Liver (tissue), 10 donors: ENCODE measurements at places on chromosomes 5 and 9. TPM values are rescaled to one million over a fixed set of nuclear protein-coding genes. Genes with fewer than 3 reads are reported as not detected.

The ENTPD8 gene
- total RNA-seq: 1.6 TPM

GRCh38 chr5:96734871-96735325 is 72.7 kb downstream of the CAST start:
- H3K4me3 ChIP-seq: no peak overlapping the region
- H3K4me1 ChIP-seq: no peaks in the 10 kb centered on the region
- no peak for DNase-seq
- no peaks in the 10 kb centered on the region for H3K27me3 ChIP-seq
- H3K36me3 ChIP-seq: peaks cover 17% of the 10 kb centered on the region

DNA sequence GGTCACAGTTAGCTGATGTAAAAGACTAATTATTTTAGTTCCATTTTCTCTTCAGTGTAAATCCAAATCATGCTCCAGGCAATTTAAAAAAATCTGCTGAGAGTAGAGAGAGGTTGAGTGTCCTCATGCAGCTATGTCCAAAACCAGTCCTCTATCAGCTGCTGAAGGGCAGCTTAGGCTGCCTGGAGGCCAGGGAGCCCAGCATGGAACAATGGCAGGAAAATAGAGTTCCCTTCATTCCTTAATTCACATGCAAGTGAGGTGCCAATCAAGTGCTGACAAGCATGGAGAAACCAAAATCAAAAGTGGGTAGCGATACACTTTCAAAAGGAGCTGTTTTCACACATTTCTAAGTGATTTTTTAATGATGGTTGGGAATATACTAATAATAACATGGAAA is 78.3 kb upstream of the POU5F2 start:
- no peaks in the 10 kb centered on the region for H3K27me3 ChIP-seq
- H3K27ac ChIP-seq: no peak overlapping the region
- peaks cover 2% of the 10 kb centered on the region for H3K36me3 ChIP-seq
- H3K4me1 ChIP-seq: no peaks in the 10 kb centered on the region

The EIF4E1B gene
- not detected for total RNA-seq

The CATSPER3 gene
- 0.33 TPM for total RNA-seq

GRCh38 chr9:31028137-31028536 is 1356.3 kb upstream of the ACO1 start:
- DNase-seq: no peak
- H3K4me1 ChIP-seq: no peaks in the 10 kb centered on the region
- H3K36me3 ChIP-seq: no peaks in the 10 kb centered on the region
- H3K27me3 ChIP-seq: no peaks in the 10 kb centered on the region
- H3K27ac ChIP-seq: no peak overlapping the region
- no peak overlapping the region for H3K4me3 ChIP-seq

- no peaks in the 10 kb centered on the region for H3K4me1 ChIP-seq
- no peak overlapping the region for H3K27ac ChIP-seq
- H3K36me3 ChIP-seq: no peaks in the 10 kb centered on the region
- no peak overlapping the region for H3K4me3 ChIP-seq
- no peaks in the 10 kb centered on the region for H3K27me3 ChIP-seq
- DNase-seq: no peak
Measured at GRCh38 chr9:6226696-6227095, 11.1 kb downstream of the IL33 start.

The ENHO gene
- total RNA-seq: 0.67 TPM

- H3K4me3 ChIP-seq: no peak overlapping the region
- no peaks in the 10 kb centered on the region for H3K36me3 ChIP-seq
- H3K4me1 ChIP-seq: no peaks in the 10 kb centered on the region
- no peak overlapping the region for H3K27ac ChIP-seq
- DNase-seq: no peak
Measured at GRCh38 chr5:59792983-59793585, 100.4 kb downstream of the PDE4D start.

- no peaks in the 10 kb centered on the region for H3K36me3 ChIP-seq
- no peak overlapping the region for H3K4me3 ChIP-seq
- H3K4me1 ChIP-seq: no peaks in the 10 kb centered on the region
- DNase-seq: no peak
- no peak overlapping the region for H3K27ac ChIP-seq
- H3K27me3 ChIP-seq: no peaks in the 10 kb centered on the region
Measured at GRCh38 chr5:113397046-113397445, 37.7 kb downstream of the TSSK1B start.

The C6 gene
- total RNA-seq: 125 TPM

- DNase-seq: no peak
- no peak overlapping the region for H3K4me3 ChIP-seq
- H3K27ac ChIP-seq: no peak overlapping the region
- H3K27me3 ChIP-seq: no peaks in the 10 kb centered on the region
- no peaks in the 10 kb centered on the region for H3K36me3 ChIP-seq
- H3K4me1 ChIP-seq: no peaks in the 10 kb centered on the region
Measured at GRCh38 chr9:15086778-15087324, 176.6 kb upstream of the FREM1 start.

The TRPM6 gene
- total RNA-seq: 0.67 TPM

GRCh38 chr5:137466889-137467288 is 32.2 kb downstream of the SPOCK1 start:
- peaks cover 6% of the 10 kb centered on the region for H3K27me3 ChIP-seq
- no peak overlapping the region for H3K27ac ChIP-seq
- no peak for DNase-seq
- no peaks in the 10 kb centered on the region for H3K36me3 ChIP-seq

DNA sequence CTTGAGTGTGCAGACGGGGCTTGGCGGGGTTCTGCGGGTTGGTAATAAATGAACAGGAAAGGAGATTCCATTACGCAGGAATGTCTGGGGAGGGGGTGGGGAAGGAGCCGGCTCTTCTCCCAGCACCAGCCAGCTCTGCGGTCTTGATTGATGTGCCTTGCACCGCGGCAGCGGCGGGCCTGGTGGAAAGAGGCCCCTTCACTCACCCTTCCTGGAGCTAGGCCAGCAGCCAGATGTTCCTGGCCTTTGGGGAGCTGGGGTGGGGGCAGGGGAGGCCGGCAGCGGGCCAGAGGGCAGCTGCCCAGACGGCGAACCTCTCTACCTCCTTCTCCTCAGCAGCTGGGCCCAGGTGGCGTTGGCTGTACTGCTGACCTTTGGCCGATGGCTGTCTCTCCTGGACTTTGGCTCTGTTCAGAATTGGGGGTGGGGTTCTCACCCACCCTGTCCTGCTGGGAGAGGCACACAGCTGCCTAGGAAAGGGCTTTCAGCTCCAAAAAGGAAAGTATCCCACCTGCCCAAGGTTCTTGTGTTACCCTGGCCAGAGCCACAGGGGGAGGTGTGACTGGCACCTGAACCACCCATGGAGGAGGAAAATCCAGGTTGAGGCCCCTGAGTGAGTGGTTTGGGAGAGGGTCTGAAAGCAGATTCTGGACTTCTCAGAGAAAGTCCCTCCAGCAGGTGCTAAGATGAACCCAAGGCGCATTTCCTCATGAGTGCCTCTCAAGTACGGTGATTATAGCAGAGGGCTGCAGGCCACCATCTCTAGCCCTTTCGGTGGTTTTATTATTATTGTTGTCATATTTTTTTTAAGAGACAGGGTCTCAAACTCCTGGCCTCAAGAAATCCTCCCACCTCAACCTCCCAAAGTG is 58.0 kb upstream of the SYNPO start:
- H3K4me1 ChIP-seq: peaks cover 31% of the 10 kb centered on the region
- H3K4me3 ChIP-seq: peak overlapping the region; percentile 28
- no peaks in the 10 kb centered on the region for H3K36me3 ChIP-seq
- H3K27me3 ChIP-seq: no peaks in the 10 kb centered on the region

DNA sequence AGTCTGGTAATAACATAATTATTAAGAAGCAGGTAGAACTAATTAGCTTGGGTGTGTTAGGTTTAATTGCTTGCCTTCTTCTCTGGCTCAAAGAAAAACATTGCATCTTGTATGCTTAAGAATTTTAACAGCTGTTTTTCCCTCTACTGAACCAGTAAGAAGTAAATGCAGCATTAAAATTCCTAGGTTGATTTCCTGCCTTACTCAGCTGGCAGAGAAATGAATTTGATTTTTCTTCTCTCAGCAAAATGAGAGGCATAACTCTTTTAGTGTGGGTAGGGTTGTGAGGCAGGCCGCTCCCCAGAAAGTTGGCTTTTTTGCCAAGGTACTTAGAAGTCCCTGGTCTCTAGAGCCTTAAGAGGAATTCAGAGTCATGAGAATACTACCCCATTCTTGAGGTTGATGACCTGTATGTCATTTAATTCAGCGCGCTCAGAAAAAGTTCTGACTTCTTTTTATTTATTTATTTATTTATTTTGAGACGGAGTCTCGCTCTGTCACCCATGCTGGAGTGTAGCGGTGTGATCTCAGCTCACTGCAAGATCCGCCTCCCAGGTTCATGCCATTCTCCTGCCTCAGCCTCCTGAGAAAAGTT is 302.6 kb downstream of the ARHGEF28 start:
- DNase-seq: no peak
- H3K27me3 ChIP-seq: no peaks in the 10 kb centered on the region
- no peak overlapping the region for H3K27ac ChIP-seq
- no peaks in the 10 kb centered on the region for H3K4me1 ChIP-seq

- no peaks in the 10 kb centered on the region for H3K4me1 ChIP-seq
- H3K4me3 ChIP-seq: no peak overlapping the region
- H3K27ac ChIP-seq: no peak overlapping the region
- H3K36me3 ChIP-seq: no peaks in the 10 kb centered on the region
- H3K27me3 ChIP-seq: no peaks in the 10 kb centered on the region
Measured at GRCh38 chr5:40688127-40688761, 8.5 kb downstream of the PTGER4 start.

GRCh38 chr5:118556792-118557191 is 431.6 kb downstream of the DTWD2 start:
- no peaks in the 10 kb centered on the region for H3K27me3 ChIP-seq
- no peak overlapping the region for H3K4me3 ChIP-seq
- no peaks in the 10 kb centered on the region for H3K4me1 ChIP-seq
- H3K27ac ChIP-seq: no peak overlapping the region
- DNase-seq: no peak
- no peaks in the 10 kb centered on the region for H3K36me3 ChIP-seq

The PLPP7 gene
- total RNA-seq: 0.51 TPM

The DOCK2 gene
- 26.6 TPM for total RNA-seq

- peaks cover 25% of the 10 kb centered on the region for H3K4me1 ChIP-seq
- H3K36me3 ChIP-seq: no peaks in the 10 kb centered on the region
- no peak overlapping the region for H3K4me3 ChIP-seq
- no peak for DNase-seq
- H3K27ac ChIP-seq: no peak overlapping the region
Measured at GRCh38 chr5:174187481-174187880, 142.0 kb downstream of the NSG2 start.

GRCh38 chr5:129460936-129461710 is 1.0 kb downstream of the ADAMTS19 start:
- peaks cover 10% of the 10 kb centered on the region for H3K27me3 ChIP-seq
- peaks cover 17% of the 10 kb centered on the region for H3K4me1 ChIP-seq
- no peak overlapping the region for H3K4me3 ChIP-seq
- no peak overlapping the region for H3K27ac ChIP-seq

- DNase-seq: no peak
- H3K4me1 ChIP-seq: no peaks in the 10 kb centered on the region
- H3K27ac ChIP-seq: no peak overlapping the region
- no peak overlapping the region for H3K4me3 ChIP-seq
Measured at GRCh38 chr9:22898591-22898990, 452.0 kb downstream of the DMRTA1 start.

The ABHD17B gene
- total RNA-seq: 12.9 TPM

DNA sequence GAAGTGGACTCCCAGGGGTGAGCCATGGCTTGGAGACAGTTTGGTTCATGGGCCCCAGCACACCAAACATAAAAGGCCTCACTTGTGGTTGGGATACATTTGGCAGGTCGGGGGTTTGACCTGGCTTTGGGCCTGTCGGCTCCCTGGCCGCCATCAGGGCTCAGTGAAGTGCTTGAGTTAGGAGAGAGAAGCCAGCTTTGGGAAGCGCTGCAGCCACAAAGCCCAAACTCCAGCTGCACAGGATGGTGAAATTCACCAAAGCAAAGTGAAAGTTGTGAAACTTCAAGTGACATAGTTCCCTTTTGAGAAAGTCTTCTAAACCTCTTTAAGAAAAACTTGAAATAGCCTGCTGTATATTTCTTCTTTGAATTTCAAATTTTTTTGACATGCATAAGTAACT is 27.5 kb downstream of the SLC46A2 start:
- peaks cover 4% of the 10 kb centered on the region for H3K36me3 ChIP-seq
- H3K27me3 ChIP-seq: no peaks in the 10 kb centered on the region
- H3K27ac ChIP-seq: no peak overlapping the region
- DNase-seq: no peak

The CDH6 gene
- 1.0 TPM for total RNA-seq

The OR1J2 gene
- not detected for total RNA-seq

GRCh38 chr5:140297283-140297682 is 5.6 kb downstream of the PFDN1 start:
- no peak for DNase-seq
- no peak overlapping the region for H3K4me3 ChIP-seq
- H3K4me1 ChIP-seq: peaks cover 14% of the 10 kb centered on the region

The SAXO1 gene
- under 0.01 TPM for total RNA-seq

- peaks cover 24% of the 10 kb centered on the region for H3K4me1 ChIP-seq
- no peak overlapping the region for H3K4me3 ChIP-seq
- H3K27ac ChIP-seq: no peak overlapping the region
- H3K27me3 ChIP-seq: no peaks in the 10 kb centered on the region
Measured at GRCh38 chr9:136631038-136632000, 31.4 kb upstream of the EGFL7 start.

- no peak for DNase-seq
- no peaks in the 10 kb centered on the region for H3K4me1 ChIP-seq
- no peak overlapping the region for H3K4me3 ChIP-seq
- no peak overlapping the region for H3K27ac ChIP-seq
- no peaks in the 10 kb centered on the region for H3K27me3 ChIP-seq
Measured at GRCh38 chr5:178350361-178351220, 118.0 kb upstream of the PHYKPL start.

DNA sequence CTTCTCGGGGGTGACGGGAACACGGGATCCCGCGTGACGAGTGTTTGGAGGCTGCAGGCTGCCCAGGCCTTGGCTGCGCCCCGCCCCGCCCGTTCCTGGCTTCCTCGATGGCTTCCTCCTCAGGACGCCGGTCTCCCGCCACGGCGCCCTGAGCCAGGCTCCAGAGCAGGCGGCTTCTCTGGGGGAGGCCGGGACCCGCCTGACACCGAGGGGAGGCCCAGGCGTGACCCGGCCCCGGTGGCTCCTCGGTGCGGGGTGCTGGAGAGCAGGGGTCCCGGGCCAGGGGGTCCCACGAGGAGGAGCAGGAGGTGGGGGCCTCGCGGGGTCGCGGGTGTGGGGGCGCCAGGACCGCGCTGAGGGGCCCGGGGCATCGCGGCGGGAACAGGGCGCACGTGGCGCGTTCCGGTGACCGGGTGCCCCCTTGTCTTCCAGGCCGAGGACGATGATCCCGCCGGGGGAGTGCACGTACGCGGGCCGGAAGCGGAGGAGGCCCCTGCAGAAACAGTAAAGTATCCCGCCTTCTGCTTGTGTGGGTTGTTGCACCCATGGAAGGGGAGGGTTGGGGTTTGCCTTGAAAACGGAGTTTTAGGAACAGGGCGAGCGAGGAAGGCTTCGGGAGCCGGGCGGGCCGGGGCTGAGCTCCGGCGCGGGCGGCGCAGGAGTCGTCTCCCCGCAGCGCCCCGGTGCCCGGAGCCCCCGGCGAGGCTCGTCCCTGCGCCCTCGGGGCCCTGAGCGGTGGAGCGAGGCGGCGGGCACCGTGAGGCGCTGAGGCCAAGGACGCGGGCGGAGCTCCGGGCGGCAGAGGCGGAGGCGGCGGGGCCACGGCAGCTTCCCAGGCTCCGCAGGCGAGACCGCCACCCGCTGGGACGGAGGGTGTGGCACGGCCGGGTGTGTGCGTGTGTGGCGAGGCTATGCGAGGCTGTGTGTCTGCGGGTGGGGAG is 22.2 kb downstream of the AHRR start:
- DNase-seq: no peak
- H3K36me3 ChIP-seq: no peaks in the 10 kb centered on the region
- H3K27me3 ChIP-seq: no peaks in the 10 kb centered on the region
- H3K4me3 ChIP-seq: no peak overlapping the region
- H3K4me1 ChIP-seq: no peaks in the 10 kb centered on the region
